ENCODE measurements at places on chromosomes 11 and 22. TPM values are rescaled to one million over a fixed set of nuclear protein-coding genes. Genes with fewer than 3 reads are reported as not detected.

YPEL4 gene
- total RNA-seq: 0.33 TPM

GRCh38 chr11:122154994-122155393 lies 39.0 kb upstream of the BLID start:
- peaks cover 2% of the 10 kb centered on the region for H3K27me3 ChIP-seq
- DNase-seq: no peak
- peaks cover 100% of the 10 kb centered on the region for H3K4me1 ChIP-seq
- H3K36me3 ChIP-seq: peaks cover 82% of the 10 kb centered on the region
- no peak overlapping the region for H3K4me3 ChIP-seq
- no peak overlapping the region for H3K27ac ChIP-seq

DNA sequence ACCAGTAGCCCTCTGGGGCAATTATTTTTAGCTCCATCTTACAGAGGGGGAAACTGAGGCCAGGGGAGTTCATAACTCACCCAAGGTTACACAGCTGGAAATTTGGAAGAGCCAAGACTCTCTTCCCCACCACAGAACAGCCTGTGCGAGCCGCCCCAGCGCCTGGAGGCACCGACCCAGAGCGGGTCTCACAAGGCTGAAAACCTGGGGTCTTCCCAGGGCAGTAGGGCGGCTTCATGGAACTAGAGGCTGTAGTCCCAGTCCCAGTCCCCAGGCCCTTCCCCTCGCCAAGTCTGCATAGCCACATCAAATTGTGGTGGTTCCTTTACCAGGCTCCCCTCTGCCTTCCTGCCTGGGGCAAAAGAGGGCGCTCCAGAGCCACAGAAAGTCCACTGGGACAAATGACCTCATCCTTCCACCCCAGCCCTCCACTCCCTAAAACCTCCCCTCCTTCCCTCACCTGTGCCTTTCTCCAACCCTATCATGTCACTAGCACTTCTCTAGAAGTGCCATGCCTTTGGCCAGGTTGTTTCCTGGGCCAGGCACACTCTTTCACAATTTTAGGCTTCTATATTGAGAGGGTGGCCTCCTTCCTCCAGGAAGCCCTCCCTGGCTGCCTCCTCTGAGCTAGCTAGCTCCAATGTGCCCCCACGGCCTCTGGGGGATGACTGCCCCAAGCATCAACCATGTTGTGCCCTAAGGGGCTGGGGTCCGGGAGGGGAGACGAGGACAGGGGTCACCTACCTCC lies 15.2 kb upstream of the CDC42EP1 start:
- DNase-seq: peak; percentile 63
- H3K27ac ChIP-seq: peak overlapping the region; percentile 91
- peak overlapping the region; percentile 43 for H3K4me3 ChIP-seq
- peaks cover 67% of the 10 kb centered on the region for H3K4me1 ChIP-seq
- H3K36me3 ChIP-seq: no peaks in the 10 kb centered on the region

GRCh38 chr11:122179961-122180834 lies 64.2 kb upstream of the BLID start:
- H3K4me1 ChIP-seq: peaks cover 85% of the 10 kb centered on the region
- peak overlapping the region; percentile 96 for H3K4me3 ChIP-seq
- peaks cover 3% of the 10 kb centered on the region for H3K27me3 ChIP-seq
- H3K36me3 ChIP-seq: peaks cover 78% of the 10 kb centered on the region
- DNase-seq: peak; percentile 97

DNA sequence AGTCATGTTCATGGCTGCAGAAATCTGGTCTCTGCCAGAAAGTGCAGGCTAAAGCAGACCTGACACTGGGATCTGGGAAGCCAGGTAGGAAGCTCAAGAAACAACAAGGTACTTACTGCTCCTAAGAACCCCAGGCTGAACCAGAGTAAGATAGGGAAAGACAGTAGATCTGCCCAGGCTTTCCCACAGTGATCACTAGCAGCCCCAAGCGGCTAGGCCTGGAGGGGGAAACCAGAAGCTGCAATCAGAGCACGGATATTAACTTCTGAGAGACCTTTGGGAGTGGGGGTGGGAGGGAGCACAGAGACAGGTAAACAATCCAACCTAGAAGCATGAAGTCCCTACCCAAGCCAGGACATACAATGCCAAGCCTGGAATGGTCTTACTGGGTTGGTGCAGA lies 135.2 kb upstream of the C11orf58 start:
- H3K4me3 ChIP-seq: no peak overlapping the region
- DNase-seq: no peak
- H3K36me3 ChIP-seq: no peaks in the 10 kb centered on the region

DNA sequence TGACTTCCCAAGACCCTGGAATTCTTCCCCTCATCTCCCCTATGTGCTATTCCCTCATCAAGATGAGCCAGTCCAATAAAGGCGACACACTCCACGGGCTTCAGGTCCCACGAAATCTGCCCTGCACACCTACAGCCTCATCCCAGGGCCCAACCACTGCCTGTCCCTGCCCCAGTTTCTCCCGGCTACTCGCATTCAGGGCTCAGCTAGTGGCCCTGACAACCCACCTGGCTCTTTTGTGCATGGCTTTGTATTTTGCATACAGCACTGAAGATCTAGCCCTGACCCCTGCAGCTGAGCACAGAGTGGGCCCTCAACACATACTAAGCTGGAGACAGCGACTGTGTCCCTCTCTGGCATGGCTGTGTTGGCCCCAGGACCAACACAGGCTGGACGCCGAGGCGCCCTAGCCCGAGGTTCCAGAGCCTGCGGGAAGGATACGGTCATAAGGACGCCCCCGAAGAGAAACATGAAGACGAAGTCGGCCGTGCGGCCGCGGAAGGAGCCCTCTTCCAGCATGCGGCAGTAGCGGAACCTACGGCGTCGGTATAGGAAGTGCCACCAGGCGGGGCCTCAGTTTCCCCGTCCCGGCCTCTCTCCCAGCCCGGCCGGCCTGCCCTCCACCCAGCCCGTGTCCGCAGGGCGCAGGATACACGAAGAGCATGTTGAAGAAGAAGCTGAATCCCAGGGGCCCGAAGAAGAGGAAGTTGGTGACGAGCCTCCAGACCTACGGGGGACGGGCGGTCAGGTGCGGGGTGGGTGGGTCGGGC lies 710 bp downstream of the DERL3 start:
- peaks cover 12% of the 10 kb centered on the region for H3K36me3 ChIP-seq
- H3K4me3 ChIP-seq: peak overlapping the region; percentile 51
- no peak overlapping the region for H3K27ac ChIP-seq
- DNase-seq: no peak
- H3K4me1 ChIP-seq: peaks cover 22% of the 10 kb centered on the region
- H3K27me3 ChIP-seq: peaks cover 26% of the 10 kb centered on the region

PARVA gene
- total RNA-seq: 189 TPM

BTG4 gene
- total RNA-seq: not detected

KRTAP5-9 gene
- not detected for total RNA-seq

EXT2 gene
- total RNA-seq: 116 TPM

- no peaks in the 10 kb centered on the region for H3K4me1 ChIP-seq
- DNase-seq: no peak
- H3K27me3 ChIP-seq: peaks cover 6% of the 10 kb centered on the region
- no peak overlapping the region for H3K27ac ChIP-seq
- no peak overlapping the region for H3K4me3 ChIP-seq
These were observed 24.1 kb upstream of the FEZ1 start for GRCh38 chr11:125519860-125520834.

Measured in HFFc6 (cell line).